ENCODE measurements at places on chromosomes 4 and X. TPM values are rescaled to one million over a fixed set of nuclear protein-coding genes. Genes with fewer than 3 reads are reported as not detected.

Gene HSFX3
- total RNA-seq: not detected

Gene PNMA3
- 3.0 TPM for total RNA-seq

Gene ZDHHC9
- total RNA-seq: 11.3 TPM

Gene EIF4E
- 54.5 TPM for total RNA-seq

GRCh38 chr4:41209187-41209586 is 5.2 kb downstream of the APBB2 start:
- DNase-seq: no peak

GRCh38 chr4:110290511-110290910 is 92.1 kb upstream of the ELOVL6 start:
- DNase-seq: no peak

- no peak for DNase-seq
Measured at GRCh38 chrX:148541584-148541940, 41.1 kb downstream of the AFF2 start.

DNA sequence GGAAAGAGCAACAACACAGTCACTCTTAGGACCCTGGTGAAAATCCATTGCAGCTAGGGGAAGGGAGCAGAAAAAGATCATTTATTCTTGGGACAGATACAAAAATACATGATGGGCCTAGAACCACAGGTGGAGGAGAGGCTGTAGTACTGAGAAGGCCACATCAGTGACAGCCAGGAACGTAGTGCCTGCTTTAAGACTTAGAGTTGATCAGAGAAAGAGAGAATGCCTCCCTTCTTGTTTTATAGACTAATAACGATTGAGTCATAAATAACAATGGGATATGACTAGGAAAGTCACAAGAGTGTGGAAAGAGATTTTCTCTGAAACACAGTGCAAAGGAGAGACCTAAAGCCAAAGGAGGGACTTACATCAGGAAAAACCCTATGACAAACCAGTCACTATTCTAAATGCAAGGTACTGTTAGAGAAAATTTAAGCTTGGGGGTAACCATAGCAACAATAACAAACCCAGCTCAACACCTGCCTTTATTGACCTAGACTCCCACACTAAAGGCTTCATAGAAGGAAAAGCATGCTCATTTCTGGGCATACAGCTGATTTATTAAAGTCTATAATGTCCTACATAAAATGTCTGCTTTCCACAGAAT is 1015.0 kb upstream of the GRID2 start:
- DNase-seq: no peak
